ENCODE measurements at places on chromosomes 6 and 20. TPM values are rescaled to one million over a fixed set of nuclear protein-coding genes. Genes with fewer than 3 reads are reported as not detected.
A peak's percentile ranks its signal among the peaks of the same experiment; 100 is the strongest.

LY6G6D gene
- total RNA-seq: 5.5 TPM

HLA-DQA2 gene
- total RNA-seq: 6.3 TPM

GSTA3 gene
- total RNA-seq: 17.4 TPM

LPA gene
- total RNA-seq: not detected

COQ3 gene
- 4.7 TPM for total RNA-seq

NUS1 gene
- total RNA-seq: 17.9 TPM

DNA sequence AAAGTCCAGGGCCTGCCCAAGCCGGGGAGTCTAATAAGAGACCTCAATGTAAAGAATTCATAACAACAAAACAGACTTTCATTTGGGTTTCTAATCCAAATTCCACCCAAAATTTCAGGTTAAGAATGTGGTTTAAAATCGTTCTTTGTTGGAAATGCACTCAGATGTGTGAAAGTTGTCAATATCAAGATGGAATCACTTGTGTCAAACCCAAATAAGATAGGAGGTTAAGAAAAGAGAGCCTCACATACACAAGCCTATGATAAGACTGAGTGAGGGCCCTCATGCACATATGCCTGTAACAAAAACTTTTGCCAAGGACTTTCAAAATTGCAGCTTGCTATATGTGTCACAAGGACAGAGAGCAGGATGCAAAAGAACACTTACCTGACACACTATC is 145.7 kb downstream of the HACE1 start:
- no peaks in the 10 kb centered on the region for H3K4me1 ChIP-seq
- H3K36me3 ChIP-seq: no peaks in the 10 kb centered on the region
- H3K27me3 ChIP-seq: no peaks in the 10 kb centered on the region
- H3K27ac ChIP-seq: no peak overlapping the region
- no peak overlapping the region for H3K4me3 ChIP-seq
- DNase-seq: no peak

- H3K27me3 ChIP-seq: no peaks in the 10 kb centered on the region
- DNase-seq: no peak
- H3K4me3 ChIP-seq: no peak overlapping the region
- H3K27ac ChIP-seq: no peak overlapping the region
- H3K4me1 ChIP-seq: peaks cover 4% of the 10 kb centered on the region
These were observed 6.9 kb upstream of the MOCS1 start for GRCh38 chr6:39941138-39941537.

- no peak overlapping the region for H3K4me3 ChIP-seq
- no peaks in the 10 kb centered on the region for H3K36me3 ChIP-seq
- no peak overlapping the region for H3K27ac ChIP-seq
- no peaks in the 10 kb centered on the region for H3K4me1 ChIP-seq
These were observed 217.4 kb upstream of the FAM83B start for GRCh38 chr6:54629131-54629530.

DNA sequence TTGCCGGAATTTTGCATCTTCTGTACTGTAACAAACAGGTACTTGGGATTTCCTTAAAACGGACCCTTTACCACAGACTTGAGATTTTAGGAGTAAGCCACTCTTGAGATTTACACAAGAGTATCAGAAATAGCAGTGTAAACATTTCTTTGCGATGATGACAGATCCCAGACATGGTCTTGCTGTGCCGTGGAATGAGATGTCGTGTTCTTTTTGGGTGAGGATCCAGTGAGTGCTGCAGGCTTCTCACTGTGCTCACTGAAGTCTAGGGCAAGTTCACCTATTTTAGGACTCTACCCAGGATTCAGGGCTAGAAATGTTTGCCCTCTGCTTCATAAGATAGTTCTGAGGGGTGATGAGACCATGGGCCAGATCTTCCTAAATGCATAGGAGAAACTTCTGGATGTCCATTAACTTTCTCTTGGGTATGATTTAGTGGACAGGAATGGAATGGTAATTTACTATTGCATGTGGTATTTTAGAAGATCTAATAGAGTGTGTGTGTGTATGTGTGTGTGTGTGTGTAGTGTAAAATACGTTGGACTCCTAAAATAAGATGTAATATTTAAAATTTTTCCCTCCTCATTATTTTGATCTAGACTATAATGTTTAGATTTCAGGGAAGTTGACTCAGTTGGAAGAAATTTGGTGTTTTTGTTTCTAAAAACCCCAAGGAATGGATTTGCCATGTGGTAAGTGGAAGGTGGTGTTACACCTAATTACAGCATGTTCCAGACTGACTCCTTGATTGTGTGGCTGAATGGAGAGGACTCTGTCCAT is 8.5 kb downstream of the LRRC1 start:
- peaks cover 16% of the 10 kb centered on the region for H3K4me1 ChIP-seq
- H3K27ac ChIP-seq: no peak overlapping the region
- DNase-seq: no peak
- no peaks in the 10 kb centered on the region for H3K36me3 ChIP-seq

DNA sequence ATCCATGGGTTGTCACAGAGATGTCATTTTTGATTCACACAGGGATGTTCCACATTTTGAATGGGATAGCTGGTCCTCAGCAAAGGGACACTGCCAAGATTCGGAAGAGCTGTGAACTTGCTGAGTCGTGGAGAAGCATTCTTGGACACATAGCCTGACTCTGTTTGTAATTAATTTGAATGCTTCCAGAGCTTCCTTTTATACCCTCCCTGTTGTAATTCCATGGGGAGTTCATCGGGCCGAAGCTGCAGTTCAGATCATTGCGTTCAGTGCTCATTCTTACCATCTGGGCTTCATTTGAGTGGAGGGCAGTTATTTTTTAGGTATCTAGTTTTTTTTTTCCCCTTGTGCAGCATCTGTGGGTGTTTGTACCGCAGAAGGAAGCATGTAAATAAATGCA is 126.5 kb downstream of the SLC24A3 start:
- H3K27ac ChIP-seq: no peak overlapping the region
- H3K4me1 ChIP-seq: peaks cover 11% of the 10 kb centered on the region
- H3K27me3 ChIP-seq: no peaks in the 10 kb centered on the region
- no peak overlapping the region for H3K4me3 ChIP-seq
- no peak for DNase-seq
- no peaks in the 10 kb centered on the region for H3K36me3 ChIP-seq

DNA sequence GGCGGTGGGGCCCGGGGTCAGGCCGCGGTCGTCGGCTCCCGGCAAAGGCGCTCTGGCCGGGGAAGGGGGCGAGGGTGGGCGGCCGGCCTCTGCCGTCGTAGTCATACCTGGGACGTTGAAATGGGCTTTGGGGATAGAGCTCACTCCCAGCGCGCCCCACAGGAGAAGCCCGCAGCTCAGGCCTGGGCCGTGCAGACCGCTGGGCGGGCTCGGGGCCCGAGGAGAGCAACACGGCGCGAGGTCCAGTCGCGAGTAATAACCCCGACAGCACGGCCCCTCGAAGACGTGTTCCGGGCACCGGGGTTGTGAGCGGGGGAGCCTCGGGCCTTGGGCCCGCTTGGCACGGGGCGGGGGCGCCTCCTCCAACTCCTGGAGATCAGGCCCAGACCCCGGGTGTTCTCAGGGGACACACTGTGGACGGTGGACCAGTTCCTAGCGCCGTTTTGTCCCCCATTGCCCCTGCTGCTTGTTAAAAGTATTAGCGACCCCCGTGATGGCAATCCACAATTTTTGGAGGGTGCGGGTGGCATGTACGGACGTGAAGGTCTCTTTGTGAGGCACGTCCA is 10.9 kb downstream of the FOXC1 start:
- H3K4me1 ChIP-seq: peaks cover 30% of the 10 kb centered on the region
- DNase-seq: peak; percentile 57
- peaks cover 66% of the 10 kb centered on the region for H3K27me3 ChIP-seq
- no peak overlapping the region for H3K4me3 ChIP-seq
- no peak overlapping the region for H3K27ac ChIP-seq

- peaks cover 26% of the 10 kb centered on the region for H3K27me3 ChIP-seq
- no peak overlapping the region for H3K27ac ChIP-seq
- DNase-seq: no peak
- peaks cover 22% of the 10 kb centered on the region for H3K4me1 ChIP-seq
These were observed 1.2 kb downstream of the IP6K3 start for GRCh38 chr6:33745548-33745947.

- no peaks in the 10 kb centered on the region for H3K27me3 ChIP-seq
- H3K4me1 ChIP-seq: no peaks in the 10 kb centered on the region
- no peak overlapping the region for H3K4me3 ChIP-seq
- H3K27ac ChIP-seq: no peak overlapping the region
- DNase-seq: no peak
These were observed 64.0 kb downstream of the B4GALT5 start for GRCh38 chr20:49649672-49650071.

DNA sequence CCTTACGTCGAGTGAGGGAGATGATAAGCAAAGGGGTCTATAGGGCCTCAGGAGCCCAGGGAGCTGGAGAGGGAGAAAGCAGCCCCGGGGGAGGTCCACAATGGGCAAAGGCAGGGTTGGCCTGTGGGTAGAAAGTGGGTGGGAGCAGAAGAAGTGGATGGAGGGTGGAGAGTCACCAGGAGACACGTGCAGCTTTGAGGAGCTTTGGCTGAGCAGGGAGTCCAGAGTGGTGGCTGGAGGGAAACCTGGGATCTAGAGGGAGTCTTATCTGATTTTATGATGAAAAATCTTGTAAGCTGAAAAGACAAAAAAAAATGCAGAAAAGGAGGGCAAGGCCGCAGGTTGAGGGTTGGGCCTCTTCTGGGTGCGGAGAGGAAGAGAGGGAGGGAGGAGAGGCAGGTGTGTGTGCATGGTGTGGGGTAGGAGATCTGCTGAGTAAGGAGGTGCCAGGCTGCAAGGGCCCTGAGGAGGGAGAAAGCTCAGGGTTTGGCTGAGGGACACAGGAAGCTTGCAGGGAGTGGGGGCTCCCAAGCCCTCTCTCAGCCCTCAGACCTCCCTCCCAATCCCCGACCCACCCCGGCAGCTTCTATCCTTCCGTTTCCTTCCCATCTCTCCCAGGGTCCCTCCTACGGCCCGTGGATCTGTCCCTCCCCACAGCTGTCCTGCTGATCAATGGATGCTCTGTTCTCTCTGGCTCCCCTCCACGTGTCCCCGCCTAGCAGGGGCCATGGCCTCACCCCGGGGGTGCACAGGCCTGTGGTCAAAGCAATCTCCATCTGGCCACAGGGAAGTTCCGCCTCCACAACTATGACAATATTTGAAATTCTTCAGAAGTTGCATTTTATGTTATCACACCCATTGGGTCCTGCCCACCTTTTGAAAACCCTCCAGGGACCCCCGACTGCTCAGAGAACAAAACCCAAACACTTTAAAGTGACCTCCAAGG is 17.1 kb upstream of the BPI start:
- DNase-seq: no peak
- no peak overlapping the region for H3K4me3 ChIP-seq
- H3K27ac ChIP-seq: no peak overlapping the region
- no peaks in the 10 kb centered on the region for H3K36me3 ChIP-seq

- peaks cover 57% of the 10 kb centered on the region for H3K27me3 ChIP-seq
- no peak overlapping the region for H3K4me3 ChIP-seq
- H3K27ac ChIP-seq: no peak overlapping the region
- DNase-seq: no peak
- H3K4me1 ChIP-seq: no peaks in the 10 kb centered on the region
These were observed 39.5 kb downstream of the GRM4 start for GRCh38 chr6:34106421-34106820.

GRCh38 chr20:48159145-48160008 is 374.1 kb upstream of the SULF2 start:
- no peak for DNase-seq
- H3K36me3 ChIP-seq: no peaks in the 10 kb centered on the region
- H3K4me3 ChIP-seq: no peak overlapping the region
- H3K27ac ChIP-seq: no peak overlapping the region

GRCh38 chr20:58361481-58362205 is 27.4 kb upstream of the VAPB start:
- no peaks in the 10 kb centered on the region for H3K27me3 ChIP-seq
- no peaks in the 10 kb centered on the region for H3K4me1 ChIP-seq
- no peak overlapping the region for H3K4me3 ChIP-seq
- no peak overlapping the region for H3K27ac ChIP-seq

- H3K27me3 ChIP-seq: no peaks in the 10 kb centered on the region
- H3K36me3 ChIP-seq: no peaks in the 10 kb centered on the region
- no peak overlapping the region for H3K27ac ChIP-seq
- DNase-seq: no peak
These were observed 132.1 kb upstream of the FAM184A start for GRCh38 chr6:119210596-119210995.

- H3K27me3 ChIP-seq: no peaks in the 10 kb centered on the region
- H3K4me1 ChIP-seq: peaks cover 42% of the 10 kb centered on the region
- no peak for DNase-seq
These were observed 3.4 kb upstream of the CTSZ start for GRCh38 chr20:59010321-59010994.

GRCh38 chr20:17859616-17860232 is 108.9 kb downstream of the SNX5 start:
- no peaks in the 10 kb centered on the region for H3K36me3 ChIP-seq
- H3K27ac ChIP-seq: no peak overlapping the region
- no peaks in the 10 kb centered on the region for H3K27me3 ChIP-seq

- no peak for DNase-seq
- no peak overlapping the region for H3K27ac ChIP-seq
- no peaks in the 10 kb centered on the region for H3K4me1 ChIP-seq
- H3K36me3 ChIP-seq: no peaks in the 10 kb centered on the region
These were observed 22.6 kb downstream of the PIGU start for GRCh38 chr20:34654207-34654744.

DNA sequence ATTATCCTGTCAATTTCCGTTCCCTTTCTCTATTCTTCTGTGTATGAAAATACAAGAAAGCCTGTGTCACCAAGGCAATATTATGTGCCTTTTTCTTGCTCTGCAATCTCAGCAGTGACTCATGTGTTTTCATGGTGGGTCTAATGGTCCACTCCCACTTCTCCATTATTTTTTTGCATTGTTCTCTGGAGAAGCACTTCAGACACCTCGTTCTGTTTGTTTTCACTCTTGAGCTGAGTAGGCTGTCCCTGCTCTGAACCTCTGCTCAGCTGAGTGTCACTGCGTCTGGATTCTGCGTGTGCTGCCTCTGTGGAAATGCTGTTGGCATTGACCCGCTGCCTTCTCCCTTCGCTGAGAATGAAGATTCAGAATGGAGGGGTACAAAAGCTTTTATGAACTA is 230.6 kb downstream of the TMEM242 start:
- H3K27ac ChIP-seq: no peak overlapping the region
- DNase-seq: no peak
- no peaks in the 10 kb centered on the region for H3K27me3 ChIP-seq
